ENCODE measurements at places on chromosomes 1 and 21.

GRCh38 chr1:77594366-77595112 is 87.9 kb downstream of the ZZZ3 start:
- DNase-seq = peak; percentile 32

- DNase-seq = no peak
Observed at GRCh38 chr1:235018161-235018560, 110.5 kb downstream of the TOMM20 start.

DNA sequence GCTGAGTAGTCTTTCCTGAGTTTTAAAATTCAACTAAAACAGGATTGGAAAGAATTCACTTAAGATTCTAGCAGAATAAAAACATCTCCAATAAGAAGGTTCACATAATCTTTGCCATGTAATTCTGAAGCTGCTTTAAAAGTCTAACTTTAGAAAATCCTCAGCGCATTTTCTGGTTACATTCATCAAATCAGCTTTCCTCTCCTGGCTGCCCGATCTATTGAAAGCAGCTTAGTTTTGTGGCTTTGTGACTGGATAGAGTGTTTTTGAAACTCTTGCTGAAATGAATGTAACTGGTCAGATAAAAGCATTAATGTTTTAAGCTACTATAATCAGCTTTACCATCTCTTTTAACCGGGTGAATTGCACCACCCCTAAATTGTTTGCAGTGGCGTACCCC is 66.8 kb downstream of the DOP1B start:
- no peak for DNase-seq

GRCh38 chr1:170074250-170075157 is at the start of gene KIFAP3:
KIFAP3 (minus strand) TSS chr1:170074695; CDS start chr1:170074467, 228 bp downstream.
- DNase-seq = peak; percentile 94

- DNase-seq = peak; percentile 5
Observed at GRCh38 chr1:94522304-94522703, 19.3 kb downstream of the F3 start.

DNA sequence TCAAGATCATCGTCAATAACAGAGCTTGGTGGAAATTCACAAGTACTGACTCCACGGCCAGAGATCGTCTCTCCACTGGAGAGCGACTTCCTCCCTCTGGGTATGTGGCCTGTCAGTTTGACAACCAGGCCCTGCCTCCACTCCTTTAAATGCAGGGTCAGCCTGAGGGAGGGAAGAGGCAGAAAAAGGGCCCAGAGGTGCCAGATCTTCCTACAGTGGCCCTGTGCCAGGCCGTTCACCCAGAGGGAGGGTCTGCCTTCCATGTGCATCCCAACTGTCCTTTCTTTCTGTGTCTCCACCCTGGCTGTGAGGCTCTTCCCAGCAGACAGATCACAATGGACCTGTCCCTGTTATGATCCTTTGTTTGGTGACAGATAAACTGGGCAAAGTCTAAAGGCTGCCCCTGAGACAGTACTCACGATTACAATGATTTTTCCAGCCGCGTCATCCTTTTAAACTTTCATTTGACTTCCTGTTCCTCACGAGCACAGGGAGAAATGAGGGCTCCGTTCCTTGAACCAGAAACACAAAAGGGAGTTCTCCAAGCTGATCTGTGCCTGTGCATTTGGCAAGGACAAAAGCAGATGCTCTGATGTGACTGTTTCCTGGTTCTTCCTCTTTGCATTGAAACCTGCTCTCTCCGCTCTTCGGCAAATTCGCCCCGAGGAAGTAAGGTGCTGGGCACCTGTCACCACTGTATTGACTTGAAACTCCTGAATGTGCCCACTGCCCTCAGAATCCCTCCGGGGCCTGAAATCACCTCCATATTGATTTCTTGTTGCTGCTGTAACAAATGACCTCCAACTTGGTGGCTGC is 126.7 kb downstream of the PGBD5 start:
- no peak for DNase-seq

DNA sequence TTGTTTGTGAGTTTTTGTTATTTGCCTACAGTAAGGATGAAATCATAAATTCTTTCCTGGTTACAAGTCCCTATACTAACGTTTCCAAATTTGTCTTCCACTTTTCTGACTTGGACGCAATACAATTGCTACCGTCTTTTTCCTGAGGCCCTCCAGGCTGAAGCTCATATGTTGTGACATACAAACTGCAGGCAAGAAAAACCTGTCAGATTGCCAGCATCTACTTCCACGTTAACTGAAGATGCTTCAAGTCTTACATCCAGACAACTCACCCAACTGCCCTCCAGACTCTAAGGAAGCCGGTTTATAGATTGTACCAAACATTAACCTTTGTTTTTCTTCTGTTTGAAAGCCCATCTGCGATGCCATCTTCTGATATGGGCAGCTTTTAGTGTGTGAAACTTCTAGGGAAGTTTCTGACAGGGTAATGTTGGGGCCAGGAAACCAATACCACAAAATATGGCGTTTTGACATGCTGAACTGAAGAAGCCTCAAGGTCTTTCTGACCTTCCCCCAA is 21.4 kb upstream of the RNF11 start:
- no peak for DNase-seq

- no peak for DNase-seq
Observed at GRCh38 chr21:42518626-42519025, 5.0 kb downstream of the SLC37A1 start.

Measured in GM10248 (cell line).